Esophagus squamous epithelium (tissue), 5 donors: ENCODE measurements at places on chromosomes 5 and 9. TPM values are rescaled to one million over a fixed set of nuclear protein-coding genes. Genes with fewer than 3 reads are reported as not detected.

The TMEM245 gene
- 28.5 TPM for total RNA-seq

The ANKS6 gene
- total RNA-seq, result 21.7 TPM

The GNA14 gene
- 3.0 TPM for total RNA-seq

DNA sequence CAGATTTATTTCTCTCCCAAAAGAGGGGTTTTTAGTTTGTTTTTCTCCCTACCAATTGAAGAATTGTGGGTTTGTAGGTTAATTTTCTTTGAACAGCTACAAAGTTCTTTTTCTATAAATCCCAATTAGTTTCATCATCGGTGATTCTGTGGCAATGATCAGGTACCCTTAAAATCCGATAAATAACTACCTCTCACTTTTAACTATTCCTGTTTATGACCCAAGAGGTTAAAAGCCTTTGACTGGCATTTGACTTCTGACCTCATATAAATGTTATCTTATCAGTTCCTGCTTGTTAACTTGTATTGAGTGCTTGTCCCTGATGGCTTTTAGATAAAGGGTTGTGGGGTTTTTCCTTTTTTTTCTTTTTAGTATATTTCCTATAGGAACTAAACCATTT, 124.4 kb upstream of the TMEM161B start:
- no peak for DNase-seq

DNA sequence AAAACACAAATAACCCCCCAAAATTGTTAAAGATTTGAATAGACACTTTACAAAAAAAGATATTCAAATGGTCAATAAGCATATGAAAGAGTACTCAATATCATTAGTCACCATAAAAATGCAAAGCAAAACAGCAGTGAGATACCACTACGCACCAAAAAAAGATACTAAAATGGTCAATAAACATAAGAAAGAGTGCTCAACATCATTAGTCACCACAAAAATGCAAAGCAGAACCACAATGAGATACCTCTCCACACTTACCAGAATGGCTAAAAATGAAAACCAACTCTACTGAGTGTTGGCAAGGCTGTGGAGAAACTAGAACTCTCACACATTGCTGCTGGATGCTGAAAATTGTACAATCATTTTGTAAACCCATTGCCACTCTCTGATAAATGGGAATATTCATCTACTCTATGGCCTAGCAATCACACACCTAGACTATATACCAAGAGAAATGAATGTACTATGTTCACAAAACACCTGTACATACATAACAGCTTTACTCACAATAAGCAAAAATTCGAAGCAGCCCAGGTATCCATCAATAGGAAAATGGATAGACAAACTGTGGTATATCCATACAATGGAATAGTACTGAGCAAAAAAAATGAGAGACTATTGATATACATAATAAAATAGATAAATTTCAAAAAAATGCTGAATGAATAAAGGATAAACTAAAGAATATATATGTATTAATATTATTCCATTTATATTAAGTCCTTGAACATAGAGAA, 205.0 kb upstream of the DAPK1 start:
- DNase-seq, result no peak

DNA sequence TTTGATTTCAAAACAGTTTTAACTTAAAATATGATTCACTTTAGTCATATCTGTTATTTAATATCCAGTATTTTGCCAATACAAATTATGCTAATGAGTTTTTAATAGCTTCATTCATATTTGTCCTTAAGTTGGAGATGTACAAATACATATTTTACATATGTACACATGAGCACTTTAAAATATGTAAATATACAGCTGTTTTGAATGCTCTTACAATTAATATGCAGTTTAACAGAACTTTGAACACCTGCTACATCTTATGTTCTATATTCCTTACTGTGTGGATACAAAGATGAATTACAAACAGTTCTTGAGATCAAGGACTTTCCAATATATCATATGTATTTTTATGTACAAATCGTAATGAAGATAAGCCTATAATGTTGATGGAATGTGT, 74.0 kb downstream of the CHSY3 start:
- no peak for DNase-seq

The PCDHGA5 gene
- 2.3 TPM for total RNA-seq

GRCh38 chr9:73074176-73074708, 77.4 kb upstream of the ANXA1 start:
- no peak for DNase-seq

DNA sequence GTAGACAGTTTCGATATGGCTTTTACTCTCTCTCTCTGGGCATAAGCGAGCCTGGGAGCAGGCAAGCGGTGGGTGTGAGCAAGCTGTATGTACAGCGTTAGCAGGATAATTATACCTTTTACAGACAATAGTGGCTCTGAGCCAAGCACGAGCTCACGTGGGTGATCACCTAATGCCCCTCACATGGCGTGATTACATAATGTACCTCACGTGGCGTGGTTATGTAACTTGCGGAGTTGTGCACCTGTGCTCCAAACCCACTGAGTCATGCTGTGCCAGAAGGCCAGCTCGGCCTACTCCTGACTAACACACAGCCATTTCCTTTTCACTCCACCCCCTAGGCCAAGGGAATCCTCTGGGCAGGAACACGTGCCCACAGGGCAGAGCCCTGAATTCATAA, 797.2 kb downstream of the EFNA5 start:
- no peak for DNase-seq

The FAM219A gene
- 6.3 TPM for total RNA-seq

GRCh38 chr5:150163547-150164059, 3.0 kb upstream of the CDX1 start:
- DNase-seq, result no peak

- DNase-seq, result no peak
Measured at GRCh38 chr5:141598391-141599345, 20.1 kb downstream of the DIAPH1 start.

DNA sequence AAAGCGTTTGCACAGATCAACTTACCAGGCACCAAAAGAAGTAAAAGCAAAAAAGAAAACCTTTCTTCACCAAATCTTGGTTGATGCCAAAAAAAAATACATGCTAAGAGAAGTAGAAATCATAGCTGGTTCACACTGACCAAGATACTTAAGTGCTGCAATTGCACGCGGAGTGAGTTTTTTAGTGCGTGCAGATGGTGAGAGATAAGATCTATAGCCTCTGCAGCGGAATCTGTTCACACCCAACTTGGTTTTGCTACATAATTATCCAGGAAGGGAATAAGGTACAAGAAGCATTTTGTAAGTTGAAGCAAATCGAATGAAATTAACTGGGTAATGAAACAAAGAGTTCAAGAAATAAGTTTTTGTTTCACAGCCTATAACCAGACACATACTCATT, 36.4 kb upstream of the CCDC152 start:
- no peak for DNase-seq

DNA sequence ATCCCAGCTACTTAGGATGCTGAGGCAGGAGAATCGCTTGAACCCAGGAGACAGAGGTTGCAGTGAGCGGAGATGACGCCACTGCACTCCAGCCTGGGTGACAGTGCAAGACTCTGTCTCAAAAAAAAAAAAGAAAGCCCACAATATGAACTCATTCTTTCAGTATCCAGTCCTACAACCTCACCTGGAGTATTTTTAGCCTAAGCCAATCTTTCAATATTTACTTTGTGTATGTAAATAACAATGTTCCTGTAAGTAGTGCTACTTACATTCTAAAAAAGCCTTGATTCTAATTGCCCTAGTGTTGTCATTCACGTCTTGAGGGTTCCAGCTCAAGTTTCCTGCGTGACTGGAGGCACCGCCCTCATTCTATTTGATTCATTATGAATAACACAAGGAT, 62.0 kb downstream of the BHMT start:
- no peak for DNase-seq

- DNase-seq, result no peak
Measured at GRCh38 chr5:148152781-148153180, 15.6 kb upstream of the SPINK14 start.

The HAVCR1 gene
- total RNA-seq, result not detected

GRCh38 chr5:119168401-119168800, 97.5 kb downstream of the DMXL1 start:
- no peak for DNase-seq
